ENCODE measurements at places on chromosomes 5 and 9.

- DNase-seq = peak; percentile 73
Observed at GRCh38 chr9:134663753-134664415, 22.3 kb downstream of the COL5A1 start.

GRCh38 chr5:84578226-84578625 is 193.5 kb upstream of the EDIL3 start:
- DNase-seq = no peak

- DNase-seq = no peak
Observed at GRCh38 chr5:95701074-95701473, 18.3 kb upstream of the SPATA9 start.

GRCh38 chr9:101706261-101706798 is 32.1 kb downstream of the GRIN3A start:
- DNase-seq = no peak

GRCh38 chr9:130935648-130936271 is 3.3 kb downstream of the FIBCD1 start:
- DNase-seq = no peak

GRCh38 chr5:107301999-107302398 is 368.7 kb downstream of the EFNA5 start:
- DNase-seq = no peak

DNA sequence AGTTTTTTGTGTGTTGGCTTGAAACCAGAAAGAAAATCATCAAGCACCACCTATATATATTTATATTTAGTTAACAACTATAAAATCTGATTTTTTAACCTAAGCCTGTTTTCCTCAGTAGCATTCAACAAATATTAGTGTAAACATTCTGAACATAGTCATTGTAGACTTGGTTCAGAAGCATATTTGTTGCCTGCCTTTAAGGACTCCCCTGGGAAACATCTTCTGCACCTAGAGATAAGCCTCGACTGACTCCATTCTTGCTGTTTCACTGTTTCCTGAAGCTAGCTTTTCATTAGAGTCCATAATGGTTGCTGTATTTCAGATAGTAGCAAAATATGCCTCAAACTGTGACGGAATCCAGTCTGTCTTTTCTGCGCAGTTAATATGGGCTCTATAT is 123.5 kb downstream of the TRIO start:
- DNase-seq = no peak

GRCh38 chr9:36861528-36862205 is 172.4 kb downstream of the PAX5 start:
- DNase-seq = no peak

DNA sequence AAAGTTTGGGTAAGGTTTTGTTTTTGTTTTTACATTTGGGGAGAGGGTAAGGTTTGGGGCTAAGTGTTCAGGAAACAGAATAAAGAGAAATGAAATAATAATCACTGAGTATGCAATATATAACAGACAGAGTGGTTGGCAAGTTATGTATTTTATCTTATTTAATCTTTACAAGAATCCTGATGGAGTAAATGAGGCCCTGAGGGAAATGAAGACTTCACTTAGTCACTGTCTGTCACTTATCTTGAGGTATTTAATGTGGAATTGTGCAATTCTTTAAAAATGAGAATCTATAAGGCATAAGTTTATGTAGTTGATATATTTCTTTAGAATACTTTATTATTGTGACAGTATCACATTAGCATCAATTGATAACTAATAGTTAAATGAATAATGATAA is 48.1 kb downstream of the TEK start:
- DNase-seq = peak; percentile 25

DNA sequence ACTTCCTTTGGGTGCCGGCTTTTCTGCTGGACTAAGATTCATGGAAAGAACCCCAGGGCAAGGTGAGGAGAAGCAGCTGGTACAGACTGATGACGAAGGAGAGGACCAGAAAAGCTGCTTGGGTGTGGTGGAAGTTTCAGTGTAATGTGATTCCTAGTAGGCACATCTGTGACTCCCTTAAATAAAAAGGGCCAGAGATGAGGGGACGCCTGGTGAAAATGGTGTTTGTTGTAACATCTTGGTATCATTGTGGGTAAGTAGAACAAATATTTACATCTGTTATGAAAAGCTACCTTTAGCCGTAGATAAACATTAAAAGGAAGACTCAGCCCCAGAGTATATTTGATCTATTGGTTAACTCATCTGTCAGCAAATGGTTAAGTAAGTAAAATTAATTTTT is 33.8 kb downstream of the OTULINL start:
- DNase-seq = no peak

- peak; percentile 28 for DNase-seq
Observed at GRCh38 chr5:92916036-92916435, 665.0 kb downstream of the NR2F1-AS1 start.

- peak; percentile 52 for DNase-seq
Observed at GRCh38 chr5:66757219-66757833, 161.1 kb downstream of the MAST4 start.

DNA sequence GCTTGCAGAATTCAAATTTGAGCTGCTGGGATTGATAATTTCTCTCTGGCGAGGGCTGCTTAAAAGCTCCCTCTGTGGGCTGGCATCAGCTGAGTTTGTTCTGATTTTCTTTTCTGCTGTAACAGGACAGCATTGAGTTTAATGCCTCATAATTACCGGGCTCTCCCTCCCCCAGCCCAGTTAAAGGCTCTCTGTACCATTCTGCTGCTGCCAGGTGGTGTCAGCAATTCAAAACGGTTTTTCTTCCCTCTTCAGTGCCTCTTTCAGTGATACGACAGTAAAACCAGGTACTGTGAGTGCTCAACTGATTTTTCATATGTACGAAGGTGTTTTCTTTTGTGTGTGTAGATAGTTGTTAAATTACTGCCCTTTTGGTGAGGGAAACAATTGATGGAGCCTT is 509.3 kb upstream of the CTNND2 start:
- DNase-seq = no peak

DNA sequence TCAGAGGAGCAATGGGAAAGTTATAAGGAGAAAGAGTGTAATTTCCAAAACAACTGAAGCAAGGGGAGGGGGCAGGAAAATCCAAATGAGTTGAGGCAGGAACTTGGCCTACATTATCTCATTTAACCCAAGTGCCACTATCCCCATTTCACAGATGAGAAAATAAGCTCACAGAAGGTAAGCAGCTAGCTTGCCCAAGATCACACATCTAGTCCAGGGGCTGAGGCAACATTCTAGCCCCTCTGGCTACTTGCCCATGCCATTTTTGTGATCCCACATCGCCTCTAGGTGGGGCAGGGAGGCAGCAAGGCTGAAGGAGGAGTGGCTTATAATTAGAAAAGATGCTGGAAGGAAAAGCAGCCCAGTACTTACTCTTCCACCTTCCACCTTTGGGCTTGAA is 2.6 kb upstream of the PSIP1 start:
- peak; percentile 3 for DNase-seq

DNA sequence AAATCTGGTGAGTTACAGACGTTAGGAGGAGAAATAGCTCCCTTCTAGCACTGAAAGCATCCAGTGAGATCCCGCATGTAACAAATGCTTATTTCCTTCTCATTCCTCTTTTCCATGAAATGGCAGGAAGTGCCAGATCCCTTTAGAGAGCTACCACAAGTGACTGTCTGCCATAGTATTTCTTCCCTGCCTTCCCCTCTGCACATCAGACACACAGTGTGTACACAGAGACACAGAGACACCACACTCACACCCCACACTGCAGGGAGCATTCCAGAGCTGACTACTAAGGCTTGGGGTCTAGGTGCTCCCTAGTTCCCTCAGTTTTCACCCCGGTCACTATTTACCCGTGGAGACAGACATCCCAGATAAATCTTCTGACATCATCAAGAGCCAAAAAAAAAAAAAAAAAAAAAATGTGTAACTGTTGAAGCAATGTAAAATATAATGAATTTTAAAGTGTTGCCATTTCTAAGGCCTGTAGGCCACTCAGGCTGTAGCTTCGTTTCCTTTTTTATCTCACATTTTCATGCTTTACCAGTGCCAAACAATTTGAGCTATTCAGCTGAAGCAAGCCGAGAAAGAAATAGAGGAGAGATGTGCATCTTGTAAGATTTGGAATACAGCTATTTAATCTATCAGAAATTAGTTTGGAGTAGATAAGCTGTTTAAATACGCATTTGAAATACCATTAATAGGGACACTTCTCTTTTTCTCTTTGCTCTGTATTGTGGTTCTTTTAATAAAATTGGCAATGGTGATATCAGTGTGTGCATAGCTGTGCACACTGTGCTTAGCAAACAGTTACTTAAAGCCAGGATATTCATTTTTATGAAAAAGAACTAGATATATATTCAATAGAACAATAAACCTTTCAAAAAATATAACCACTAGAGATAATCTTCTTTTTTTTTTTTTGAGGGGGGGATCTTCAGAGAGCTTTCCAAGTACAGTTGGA is 405.5 kb downstream of the PDE4D start:
- DNase-seq = no peak

- no peak for DNase-seq
Observed at GRCh38 chr5:5154733-5155132, 14.6 kb downstream of the ADAMTS16 start.

DNA sequence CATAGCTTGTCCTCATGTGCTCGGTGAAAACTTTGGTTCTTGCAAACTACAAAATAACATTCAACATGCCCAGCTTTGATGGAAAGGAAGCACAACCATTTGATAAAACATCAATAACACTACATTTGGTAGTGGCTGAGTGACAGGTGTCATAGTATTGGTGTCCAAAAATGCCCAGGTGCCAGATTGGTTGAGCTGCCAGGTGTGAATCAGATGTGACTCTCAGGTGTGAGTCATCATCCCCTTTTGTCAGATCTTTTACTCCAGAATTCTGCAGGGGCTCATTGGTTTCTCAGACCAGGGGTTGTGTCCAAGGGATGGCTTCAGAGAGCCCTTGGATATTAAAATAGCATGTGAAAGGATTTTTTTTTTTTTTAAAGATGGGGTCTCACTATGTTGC is 22.5 kb upstream of the POMT1 start:
- no peak for DNase-seq

GRCh38 chr9:127424676-127424999 is 456 bp downstream of the ZNF79 start:
- no peak for DNase-seq

DNA sequence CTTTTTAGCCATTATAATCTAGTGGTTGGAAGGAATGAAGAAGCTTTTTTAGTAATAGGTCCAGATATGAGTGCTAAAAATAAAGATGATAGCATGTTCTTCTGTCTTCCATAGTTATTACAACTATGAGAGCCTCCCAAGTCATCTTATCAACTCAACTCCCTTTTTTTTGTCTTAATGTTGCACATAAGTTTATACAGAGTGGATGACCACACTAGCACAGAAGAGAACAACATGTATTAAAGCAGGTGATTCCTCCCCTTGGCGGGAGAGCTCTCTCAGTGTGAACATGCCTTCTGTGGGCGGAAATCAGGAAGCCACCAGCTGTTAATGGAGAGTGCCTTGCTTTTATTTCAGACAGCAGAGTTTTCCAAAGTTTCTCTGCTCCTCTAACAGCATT is 40.1 kb upstream of the STX17 start:
- DNase-seq = no peak

- no peak for DNase-seq
Observed at GRCh38 chr9:137318602-137319001, 16.5 kb upstream of the NRARP start.

- DNase-seq = no peak
Observed at GRCh38 chr5:179680780-179681401, at the start of gene CBY3. Gene CBY3 (minus strand): TSS chr5:179681034. CDS start chr5:179680918, 116 bp downstream.

- no peak for DNase-seq
Observed at GRCh38 chr5:168137265-168137664, 154.2 kb upstream of the WWC1 start.

DNA sequence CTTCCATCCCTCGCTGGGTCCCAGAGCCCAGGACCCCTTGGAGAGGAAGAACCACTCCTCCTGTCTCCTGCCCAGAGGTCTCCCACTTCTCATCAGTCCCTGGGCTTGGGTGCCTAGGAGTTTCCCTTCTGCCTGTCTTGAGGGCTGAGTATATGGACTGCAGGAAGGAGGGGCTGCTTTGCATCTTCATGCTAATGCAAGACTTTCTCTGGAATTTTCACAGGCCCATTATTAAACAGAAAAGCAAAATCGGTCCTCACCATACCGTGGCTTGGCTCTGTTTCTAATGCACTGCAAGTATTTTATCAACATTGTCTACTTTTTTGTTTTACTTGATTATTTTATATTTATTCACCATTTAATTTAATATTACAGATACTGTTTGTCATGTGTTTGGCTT is 34.5 kb downstream of the TRIO start:
- DNase-seq = no peak

DNA sequence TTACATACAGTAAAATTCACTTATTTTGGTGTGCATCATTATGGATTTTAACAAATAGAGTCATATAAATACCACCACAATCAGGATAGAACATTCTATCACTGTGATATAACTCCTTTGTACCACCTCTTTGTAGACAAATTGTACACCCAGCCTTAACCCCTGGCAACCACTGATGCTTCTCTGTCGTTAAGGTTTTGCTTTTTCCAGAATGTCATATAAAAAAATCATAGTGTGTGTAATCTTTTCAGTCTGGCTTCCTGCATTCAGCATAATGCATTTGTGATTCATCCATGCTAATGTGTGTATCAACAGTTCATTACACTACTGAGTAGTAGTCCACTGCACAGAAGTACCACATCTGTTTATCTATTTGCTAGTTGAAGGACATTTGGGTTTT is 81.2 kb downstream of the ARSB start:
- no peak for DNase-seq

- peak; percentile 31 for DNase-seq
Observed at GRCh38 chr9:18905028-18905882, 127.8 kb downstream of the SAXO1 start.

- DNase-seq = no peak
Observed at GRCh38 chr5:136724161-136724560, 358.8 kb upstream of the TRPC7 start.

DNA sequence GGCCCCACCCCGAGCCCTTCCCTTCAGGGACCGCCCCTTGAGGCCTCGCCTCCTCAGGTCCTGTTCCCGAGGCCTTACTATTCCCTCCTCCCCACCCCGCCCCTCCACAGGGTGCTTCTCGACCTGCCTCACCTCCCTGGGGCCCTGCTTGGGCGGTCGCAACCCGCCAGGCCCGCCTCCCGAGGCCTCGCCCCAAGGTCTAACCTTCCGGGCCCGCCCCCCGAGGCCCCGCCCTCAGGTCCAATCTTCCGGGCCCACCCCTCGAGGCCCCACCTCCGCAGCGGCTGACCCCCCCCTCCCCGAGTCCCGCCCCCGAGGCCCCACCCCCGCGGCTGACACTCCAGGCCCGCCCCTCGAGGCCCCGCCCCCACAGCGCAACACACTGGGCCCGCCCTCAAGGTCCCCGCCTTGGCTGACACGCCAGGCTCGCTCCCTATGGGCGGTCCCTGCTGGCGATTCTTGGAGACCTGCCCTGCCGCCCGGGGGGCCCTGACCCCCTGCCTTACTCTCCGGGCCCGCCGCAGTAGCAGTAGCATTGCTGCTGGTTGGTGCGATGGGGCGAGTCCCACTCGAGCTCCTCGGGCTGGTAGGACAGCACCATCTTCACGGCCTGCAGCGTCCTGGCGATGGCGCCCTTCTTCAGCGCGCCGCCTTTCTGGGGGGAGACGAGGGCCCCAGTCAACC is 8.2 kb downstream of the PHF19 start:
- DNase-seq = peak; percentile 100

Measured in GM03348 (cell line).